EH (cell line): ENCODE measurements at places on chromosomes 5 and 9.

GRCh38 chr5:150393096-150393645 lies 19.5 kb downstream of the CD74 start:
- no peak for DNase-seq

DNA sequence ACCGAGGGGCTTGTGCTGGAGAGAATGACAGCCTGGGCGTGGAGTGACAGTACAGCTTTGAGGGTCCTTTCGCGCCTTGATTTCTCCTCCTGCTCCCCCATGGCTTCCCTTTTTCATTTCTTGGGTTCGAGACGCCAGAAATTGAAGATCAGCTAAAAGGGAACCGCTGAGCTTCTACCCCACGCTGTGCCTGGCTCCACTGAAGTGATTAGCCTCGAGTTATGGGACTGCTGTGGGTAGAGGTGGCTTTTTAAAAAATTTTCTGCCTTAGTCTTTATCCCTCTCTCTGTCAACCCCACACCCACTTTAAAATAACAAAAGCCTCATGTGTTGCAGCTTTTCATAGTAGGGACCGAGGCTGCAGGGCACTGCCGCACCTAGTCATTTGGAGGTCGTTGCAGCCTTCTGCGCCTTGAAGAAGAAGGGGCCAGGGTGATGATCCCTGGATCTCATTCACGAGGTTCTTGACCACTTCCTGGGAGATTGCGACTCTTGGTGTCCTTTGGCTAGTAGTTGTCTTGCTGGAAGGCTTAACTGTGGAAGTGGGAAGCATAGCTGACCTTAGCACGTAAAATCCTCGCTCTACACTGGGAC lies 603 bp downstream of the PPIP5K2 start:
- DNase-seq, result peak; percentile 53

DNA sequence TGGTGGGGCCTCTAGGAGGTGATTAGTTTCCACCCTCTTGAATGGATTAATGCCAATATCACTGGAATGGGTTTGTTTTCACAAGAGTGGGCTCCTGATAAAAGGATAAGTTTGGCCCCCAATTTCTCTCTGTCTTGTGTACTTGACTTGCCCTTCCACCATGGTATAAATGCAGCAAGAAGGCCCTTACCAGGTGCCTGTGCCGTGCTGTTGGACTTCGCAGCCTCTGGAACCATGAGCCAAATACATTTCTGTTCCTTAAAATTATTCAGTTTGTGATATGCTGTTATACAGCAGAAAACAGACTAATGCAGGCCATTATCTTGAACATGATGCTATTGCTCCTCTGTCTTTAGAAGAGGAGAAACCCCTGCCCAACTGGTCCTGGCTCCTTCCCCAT lies 17.8 kb upstream of the BRD3 start:
- DNase-seq, result no peak

DNA sequence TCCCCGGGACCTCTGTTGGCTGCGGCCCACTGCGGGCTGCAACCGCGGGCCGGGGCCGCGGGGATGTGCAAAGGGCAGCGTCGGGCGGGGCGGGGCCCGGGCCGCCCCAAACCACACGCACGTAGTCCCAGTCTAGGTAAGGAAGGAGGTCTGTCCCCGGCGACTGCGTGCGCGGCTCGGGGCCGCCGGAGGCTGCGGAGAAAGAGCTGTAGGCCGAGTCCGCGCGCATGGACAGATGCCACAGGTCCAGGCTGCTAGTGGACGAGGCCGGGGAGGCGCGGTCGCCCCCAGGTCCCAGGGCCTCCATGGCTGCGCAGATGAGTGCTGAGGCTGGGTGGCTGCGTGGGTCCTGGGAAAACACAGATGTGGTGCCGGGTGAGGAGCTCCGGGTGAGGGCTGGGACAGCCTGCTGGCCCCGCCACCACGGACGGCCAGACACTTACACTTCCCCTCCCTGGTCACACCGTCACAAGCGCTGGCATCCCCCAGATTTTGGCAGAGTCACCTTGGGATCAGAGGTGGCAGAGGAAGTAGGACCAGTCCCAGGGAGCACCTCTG lies 4.5 kb downstream of the SHROOM1 start:
- no peak for DNase-seq

DNA sequence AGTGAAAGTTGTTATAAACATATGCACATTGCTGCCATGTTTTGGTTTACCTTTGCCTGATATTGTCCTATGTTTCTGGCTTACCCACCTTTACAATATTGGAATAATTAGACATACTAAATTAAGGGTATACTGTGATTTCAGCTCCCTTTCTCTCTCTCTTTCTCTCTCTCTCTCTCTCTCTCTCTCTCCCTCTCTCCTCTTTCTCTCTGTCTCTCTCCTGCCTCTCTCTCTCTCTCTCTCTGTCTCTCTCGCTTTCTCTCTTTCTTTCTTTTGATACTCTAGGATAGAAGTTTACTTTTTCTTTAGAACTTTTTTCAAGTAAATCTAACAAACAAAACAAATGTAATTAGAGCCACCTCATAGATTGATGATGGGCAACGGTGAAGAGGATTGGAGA lies 239.6 kb downstream of the TMEM161B start:
- no peak for DNase-seq

DNA sequence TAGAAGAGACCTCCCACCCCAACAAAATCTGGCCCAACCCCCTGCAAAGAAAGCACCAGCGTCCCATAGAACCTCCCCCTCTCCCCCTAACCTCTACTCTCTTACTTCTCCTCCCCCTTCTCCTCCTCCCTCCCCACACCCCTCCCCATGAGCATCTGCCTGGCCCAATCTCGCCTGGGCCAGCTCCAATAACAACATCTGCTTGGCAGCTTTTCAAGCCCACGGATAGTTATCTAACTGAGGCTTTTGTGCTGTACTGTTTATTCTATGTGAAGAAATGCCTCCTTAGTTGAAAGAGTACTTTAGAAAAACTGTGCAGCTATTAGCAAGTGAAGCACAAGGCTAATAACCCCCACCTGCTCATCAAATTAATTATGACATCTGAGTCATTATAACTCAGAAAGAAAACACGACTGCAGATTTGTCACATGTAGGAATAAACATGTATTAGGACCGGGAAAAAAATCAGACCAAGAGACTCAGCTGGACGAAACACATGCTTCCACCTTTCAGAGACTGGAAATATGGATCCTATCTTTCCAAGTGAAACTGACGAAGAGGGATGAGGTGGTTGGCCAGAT lies 42.8 kb downstream of the NFIB start:
- peak; percentile 35 for DNase-seq

DNA sequence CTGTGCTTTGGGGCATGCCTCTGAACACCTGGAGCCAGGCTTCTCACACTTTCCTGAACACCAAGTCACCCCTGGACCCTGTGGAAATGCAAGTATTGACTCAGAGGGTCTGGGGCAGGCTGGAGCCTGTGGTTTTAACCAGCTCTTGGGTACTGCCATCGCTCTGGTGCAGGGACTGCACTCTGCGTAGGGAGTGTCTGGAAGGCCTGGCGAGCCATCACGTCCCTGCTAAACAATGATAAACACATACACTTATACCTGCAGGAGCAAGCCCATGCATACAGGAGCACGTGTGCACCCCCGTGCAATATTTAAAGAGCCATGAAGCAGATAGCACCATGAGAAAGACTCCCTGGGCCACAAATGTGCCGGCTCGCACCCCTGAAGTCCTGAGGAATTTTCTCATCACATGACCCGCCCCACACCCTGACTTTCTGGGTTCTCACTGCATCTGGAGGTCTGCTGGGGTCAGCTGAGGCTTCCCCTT lies 267.7 kb downstream of the GADD45G start:
- DNase-seq, result no peak

GRCh38 chr5:132209901-132210545 lies 17.6 kb downstream of the P4HA2 start:
- DNase-seq, result no peak

DNA sequence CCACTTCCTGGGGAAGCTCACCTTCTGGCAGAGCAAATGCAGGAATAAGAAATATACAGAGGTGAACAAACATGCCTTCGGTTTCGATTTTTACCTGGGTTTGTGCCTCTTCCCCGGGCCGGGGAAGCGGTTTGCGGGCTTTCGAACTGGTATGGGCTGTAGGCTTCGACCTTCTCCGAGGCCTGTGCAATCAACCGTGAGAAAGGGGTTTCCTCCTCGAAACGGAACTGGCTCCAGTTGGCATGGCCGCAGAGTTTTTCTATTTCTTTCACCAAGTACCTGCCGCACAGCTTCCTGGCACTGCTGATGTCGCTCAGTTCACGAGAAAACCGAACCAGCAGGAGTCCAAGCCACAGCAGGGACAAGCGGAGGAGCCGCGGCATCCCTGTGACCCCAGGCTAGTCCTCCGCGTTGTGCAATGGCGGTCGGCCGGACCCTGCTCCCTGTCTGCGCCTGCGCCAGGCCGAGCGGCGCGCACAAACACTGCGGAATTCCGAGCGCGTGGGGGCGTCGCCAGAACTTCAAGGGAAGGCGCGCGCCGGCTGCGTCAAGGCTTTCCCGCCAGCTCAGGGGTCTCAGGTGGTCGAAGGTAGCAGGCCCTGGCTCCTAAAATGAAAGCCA lies at the start of gene INSL6:
Gene INSL6, minus strand, starts transcription at position 420 of the 621 bp plus-strand sequence. Its CDS starts 37 bp downstream, at position 383.
- DNase-seq, result peak; percentile 2

DNA sequence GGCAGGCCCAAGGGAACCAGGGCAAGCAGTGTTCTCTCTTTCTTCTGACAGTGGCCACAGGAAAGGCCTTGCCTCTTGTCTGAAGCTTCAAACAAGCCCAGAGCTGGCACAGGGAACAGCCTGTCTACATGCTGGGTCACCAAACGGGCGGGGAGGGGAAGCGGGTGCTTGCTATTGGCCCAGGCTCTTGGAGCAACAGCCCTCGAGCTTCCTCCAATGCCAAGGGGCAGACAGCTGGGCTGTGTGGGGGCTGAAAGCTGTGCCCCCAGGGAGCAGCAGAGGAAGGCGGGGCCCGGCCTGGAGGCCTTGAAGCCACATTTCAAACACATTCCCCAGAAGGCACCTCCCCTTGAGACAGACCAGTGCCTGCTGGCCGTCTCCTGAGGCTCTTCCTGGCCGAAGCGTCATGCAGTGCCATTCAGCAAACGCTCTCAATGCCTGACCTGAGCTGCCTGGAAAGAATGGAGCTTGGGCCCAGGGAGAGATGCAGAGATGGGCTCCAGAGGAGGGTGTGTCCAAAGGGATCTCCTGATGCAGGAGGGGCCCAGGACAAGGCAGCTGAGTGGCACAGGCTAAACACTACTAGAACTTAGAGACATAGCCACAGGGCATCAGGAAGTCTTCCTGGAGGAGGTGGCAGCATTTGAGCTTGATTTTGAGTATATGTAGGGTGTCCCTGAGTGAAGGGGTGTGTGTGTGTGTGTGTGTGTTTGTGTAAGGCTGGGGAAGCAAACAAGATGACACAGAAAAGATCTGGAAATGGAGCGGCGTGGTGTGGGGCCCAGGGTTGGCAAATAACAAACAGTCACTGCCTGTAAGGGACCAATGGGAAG lies 2.5 kb downstream of the FIBCD1 start:
- DNase-seq, result peak; percentile 87

GRCh38 chr9:97388721-97389238 lies 23.1 kb upstream of the TDRD7 start:
- DNase-seq, result no peak

GRCh38 chr9:105979290-105979689 lies 284.9 kb downstream of the TMEM38B start:
- DNase-seq, result no peak

- peak; percentile 30 for DNase-seq
These were observed 454.2 kb upstream of the SGCD start for GRCh38 chr5:155872629-155873220.
